ENCODE measurements at places on chromosomes 1 and 21.

DNA sequence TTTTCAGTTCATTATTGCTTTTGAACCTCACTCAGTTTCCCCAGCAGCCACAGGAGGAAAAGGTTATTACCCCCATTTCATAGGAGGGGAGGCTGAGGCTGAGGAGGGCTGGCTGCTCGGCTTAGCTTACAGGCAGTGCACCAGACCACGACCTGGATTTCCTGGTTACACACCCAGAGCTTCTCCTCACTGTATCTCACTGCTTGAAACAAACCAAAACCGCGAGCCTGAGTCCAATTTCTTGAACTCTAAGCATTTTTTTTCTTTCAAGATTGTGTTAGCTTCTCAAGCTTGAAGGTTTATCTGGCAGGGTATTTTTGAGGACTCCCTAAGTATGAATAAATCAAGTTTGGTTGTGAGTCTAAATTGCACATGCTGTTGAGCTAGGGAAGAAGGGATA, 188.9 kb upstream of the EDN2 start:
- DNase-seq, result no peak

DNA sequence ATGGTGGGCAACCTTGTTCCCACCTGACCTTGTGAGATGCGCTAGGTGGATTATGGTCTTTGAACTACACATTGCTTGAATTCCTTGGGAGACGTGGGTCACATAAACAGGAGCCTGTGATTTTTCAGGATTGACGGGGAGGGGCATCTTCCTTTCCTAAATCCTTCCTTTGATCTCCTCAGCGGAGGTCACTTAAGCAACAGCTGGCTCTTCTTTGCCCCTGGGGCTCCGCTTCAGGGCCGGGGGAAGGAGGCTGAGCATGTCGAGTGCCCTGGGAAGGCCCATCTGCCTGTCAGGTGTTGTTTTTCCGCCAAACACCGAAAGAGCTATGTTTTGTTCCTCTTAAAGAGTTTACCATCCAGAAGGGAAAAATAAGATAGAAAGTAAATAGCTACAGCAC, 40.6 kb downstream of the KIF26B start:
- no peak for DNase-seq

DNA sequence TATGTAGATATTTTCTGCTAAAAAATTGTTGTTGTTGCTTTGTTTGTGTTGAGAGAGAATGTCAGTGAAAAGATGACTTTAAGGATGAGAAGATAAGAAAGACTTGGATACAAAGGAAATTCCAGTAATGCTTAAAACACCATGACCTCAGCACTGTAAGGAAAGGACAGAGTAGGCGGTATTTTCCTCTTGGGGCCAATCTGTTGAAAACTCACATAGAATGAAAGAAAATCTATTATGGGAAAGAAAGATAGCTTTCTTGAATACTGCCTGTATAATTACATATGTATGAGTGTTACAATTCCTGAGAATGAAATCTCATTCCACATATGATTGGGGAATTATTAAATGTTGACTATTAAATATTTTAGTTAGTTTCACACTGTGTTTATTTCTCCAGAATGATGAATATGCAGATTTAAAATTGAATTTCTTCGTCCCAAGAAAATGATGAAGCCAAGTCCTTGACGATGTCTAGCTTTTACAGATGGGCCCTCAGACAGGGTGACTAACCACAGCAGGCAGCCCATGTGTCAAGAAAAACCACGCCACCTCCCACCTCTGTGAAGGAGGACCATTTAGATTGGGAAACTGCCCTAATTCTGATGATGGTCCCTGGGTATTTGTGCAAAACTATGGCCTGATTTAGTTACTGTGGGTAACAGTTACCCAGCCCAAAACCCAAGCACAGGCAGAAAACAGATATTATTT, 49.7 kb upstream of the LMO4 start:
- no peak for DNase-seq

DNA sequence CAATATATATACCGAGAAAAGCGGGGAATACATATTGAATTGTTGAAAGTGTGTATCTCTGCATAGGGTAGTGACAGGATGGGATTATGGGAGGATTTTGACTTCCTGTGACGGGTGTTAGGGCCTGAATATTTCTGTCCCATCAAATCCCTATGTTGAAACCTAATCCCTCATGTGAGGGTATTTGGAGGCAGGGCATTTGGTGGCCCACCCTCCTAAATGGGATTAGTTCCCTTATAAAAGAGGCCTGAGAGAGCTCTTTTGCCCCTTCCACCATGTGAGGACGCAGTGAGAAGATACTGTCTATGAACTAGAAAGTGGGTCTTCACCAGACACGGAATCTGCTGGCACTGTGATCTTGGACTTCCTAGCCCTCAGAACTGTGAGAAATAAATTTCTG, 137.3 kb downstream of the ZSCAN20 start:
- no peak for DNase-seq

- no peak for DNase-seq
Observed at GRCh38 chr1:38715415-38715814, 144.2 kb downstream of the RRAGC start.

DNA sequence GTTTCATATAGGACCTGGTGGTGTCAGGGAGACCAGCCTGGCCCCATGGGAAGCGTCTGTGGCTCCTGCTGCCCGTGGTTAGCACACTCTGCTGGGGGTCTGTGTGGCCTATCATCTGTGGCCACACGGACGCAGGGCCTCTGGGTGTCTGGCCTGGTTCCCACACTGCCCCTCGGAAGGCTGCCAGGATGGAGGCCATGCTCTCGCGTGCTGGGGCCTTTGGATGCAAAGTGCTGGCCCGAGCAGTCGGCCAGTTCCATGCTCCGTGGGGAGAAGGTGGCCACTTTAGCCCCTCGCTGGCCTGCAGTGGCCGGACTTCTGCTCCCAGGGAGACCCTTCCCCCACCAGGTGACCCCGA, 20.8 kb upstream of the LRRC3 start:
- no peak for DNase-seq

- no peak for DNase-seq
Observed at GRCh38 chr1:58084266-58084665, 462.3 kb downstream of the OMA1 start.

GRCh38 chr1:87404296-87404695, 75.6 kb downstream of the LMO4 start:
- no peak for DNase-seq

DNA sequence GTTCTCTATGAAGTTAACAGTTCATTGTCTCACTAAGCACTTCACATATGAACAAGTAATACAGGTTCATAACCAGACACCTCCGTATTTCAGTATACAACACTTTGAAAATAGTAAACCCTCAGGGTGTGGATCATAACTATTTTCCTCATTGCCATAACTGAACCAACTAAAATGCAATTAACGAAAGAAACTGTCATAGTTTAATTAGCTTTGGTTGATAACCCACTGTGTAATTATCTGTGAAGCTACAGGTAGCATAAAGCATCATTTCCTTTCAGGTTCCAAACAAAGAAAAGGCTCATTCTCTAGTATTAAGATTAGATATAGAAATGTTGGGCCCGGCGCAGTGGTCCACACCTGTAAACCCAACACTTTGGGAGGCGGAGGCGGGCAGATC, 58.5 kb downstream of the EIF4G3 start:
- DNase-seq, result no peak

DNA sequence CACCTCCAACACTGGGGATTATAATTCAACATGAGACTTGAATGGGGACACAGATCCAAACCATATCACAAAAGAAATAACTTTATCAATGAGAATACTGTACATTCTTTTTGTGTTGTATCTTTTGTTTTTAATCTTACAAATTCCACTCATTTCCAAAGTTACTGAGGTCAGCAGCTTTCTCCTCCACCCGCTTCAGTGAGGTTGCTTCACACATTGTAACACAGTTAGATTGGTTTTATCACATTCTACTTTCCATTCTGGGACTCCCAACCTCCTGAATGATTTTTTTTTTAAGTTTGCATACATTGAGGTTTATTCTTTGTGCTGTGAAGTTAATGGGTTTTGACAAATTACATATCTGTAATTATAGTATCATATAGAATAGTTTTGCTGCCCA, 43.8 kb downstream of the DDAH1 start:
- DNase-seq, result no peak

DNA sequence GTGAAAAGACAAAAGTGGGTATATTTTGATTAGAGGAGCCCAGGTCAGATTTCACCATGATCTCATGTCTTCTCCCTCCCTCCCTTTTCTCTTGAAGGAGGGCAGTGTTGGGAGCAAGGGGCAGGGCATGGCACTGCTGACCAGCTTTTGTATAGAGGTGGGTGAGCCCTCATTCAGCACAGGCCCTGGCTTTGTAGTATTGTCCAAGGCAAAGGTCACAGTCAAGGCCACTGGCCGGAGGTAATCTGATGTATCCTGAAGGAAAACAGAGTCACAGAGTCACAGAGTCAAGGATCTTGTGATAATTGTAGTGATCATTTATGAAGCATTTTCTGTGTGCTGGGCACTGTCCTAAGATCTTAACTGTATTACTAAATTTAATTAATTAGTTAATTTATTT, 11.9 kb downstream of the ITGA10 start:
- no peak for DNase-seq

- DNase-seq, result no peak
Observed at GRCh38 chr1:193456811-193457280, 270.4 kb upstream of the B3GALT2 start.

DNA sequence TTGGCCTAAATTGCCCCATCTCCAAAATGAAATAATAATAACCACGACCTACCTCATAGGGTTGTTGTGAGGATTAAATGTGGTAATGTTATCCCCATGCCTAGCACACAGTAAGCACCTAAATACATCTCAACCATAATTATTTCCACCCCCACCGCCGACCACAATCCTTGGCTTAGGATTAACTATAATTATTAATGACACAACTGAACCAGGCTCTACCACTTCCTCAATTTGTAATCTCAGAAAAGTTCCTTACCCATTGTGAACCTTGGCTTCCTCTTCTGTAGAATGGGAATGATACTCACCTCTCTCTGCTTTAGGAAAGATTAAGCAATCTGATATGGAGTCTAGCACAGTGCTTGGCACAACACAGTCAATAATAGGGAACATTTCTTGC, 44.3 kb upstream of the TACSTD2 start:
- DNase-seq, result no peak

GRCh38 chr1:68210829-68211228, 21.5 kb downstream of the WLS start:
- no peak for DNase-seq

All from G401 (cell line).